SW 1271 (cell line): ENCODE measurements at places on chromosomes 16 and 17.

GRCh38 chr16:23893986-23894385 is 58.2 kb downstream of the PRKCB start:
- DNase-seq: no peak

GRCh38 chr17:73870068-73870467 is 225.8 kb upstream of the SDK2 start:
- no peak for DNase-seq

DNA sequence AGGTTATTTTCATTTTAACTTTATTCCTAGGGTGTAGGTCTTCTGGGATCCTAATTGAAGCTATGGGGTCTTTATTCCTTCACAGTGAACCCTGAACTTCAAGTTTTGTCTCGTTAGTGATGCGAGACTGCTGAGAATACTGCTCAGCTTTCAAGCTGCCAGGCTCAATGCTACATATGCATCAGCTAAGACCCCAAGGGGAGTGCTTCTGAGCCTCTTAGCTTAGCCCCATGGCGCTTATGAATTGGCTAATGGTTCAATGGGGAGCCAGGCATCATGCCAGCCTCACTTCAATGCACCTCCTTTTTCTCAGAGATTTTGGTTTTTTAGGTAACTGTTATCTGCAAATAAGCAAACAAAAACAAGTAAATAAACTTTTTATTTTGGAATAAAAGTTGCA is 94.1 kb upstream of the SIAH1 start:
- DNase-seq: no peak

- peak; percentile 47 for DNase-seq
Observed at GRCh38 chr17:64385187-64386083, 5.2 kb downstream of the PECAM1 start.

GRCh38 chr17:28738680-28739384 is 5.0 kb upstream of the TRAF4 start:
- no peak for DNase-seq

DNA sequence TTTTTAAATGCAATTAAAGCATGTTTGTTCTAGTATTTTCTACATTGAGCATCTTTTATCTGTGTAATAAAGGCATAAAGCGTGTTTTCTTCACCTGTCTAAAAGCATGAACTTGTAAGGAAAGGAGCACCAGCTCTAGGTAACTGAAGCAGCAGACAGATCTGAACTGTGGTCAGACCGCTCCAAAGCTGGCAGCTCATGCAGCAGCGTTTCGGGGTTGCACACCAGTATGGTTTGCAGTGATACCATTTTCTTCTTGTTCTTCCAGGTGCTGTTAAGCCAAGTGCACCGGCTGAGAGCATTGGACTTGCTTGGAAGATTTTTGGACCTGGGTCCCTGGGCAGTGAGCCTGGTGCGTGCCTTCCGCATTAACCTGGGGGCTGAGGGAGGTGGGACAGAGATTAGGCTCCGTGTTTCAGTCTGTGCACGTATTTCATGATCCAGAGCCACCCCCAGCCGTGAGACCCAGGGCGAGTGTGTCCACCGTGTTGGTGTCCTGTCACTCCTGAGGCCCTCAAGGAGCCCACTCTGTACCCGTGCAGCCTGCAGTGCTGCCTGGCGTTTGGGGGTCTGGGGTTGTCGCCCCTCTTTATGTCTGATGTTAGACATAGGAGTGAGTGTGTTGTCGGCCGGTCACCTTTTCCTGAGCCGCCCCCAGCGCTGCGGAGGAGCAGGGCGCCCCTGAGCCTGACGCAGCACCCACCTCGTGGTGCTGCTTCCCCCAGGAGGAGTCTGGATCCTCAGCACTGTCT is 136.3 kb upstream of the CHMP6 start:
- DNase-seq: no peak

DNA sequence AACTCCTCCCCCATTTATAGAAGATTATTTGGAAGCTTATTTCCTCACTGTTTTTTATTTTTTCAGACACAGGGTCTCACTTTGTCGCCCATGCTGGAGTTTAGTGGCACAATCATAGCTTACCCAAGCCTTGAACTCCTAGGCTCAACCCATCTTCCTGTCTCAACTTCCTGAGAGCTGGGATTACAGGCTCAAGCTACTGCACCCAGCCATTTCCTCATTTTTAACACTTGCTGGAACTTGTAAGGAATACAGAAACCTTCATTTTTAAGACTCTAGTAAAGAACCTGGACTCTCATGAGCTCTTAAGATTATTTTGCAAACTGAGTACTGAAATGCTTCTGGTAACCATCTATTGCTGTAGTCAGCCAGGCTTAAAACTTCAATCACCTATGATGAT is 29.9 kb downstream of the KANSL1 start:
- DNase-seq: no peak

DNA sequence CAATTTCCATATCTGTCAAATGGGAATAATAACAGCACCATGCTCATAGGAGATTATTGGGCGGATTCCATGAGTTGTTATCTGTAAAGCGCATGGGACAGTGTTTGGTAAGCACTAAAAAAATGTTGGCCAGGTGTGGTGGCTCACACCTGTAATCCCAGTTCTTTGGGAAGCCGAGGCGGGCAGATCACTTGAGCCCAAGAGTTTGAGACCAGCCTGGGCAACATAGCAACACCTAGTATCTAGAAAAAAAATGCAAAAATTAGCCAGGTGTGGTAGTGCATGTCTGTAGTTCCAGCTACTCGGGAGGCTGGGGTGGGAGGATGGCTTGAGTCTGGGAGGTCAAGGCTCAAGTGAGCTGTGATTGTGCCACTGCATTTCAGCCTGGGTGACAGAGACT is 66.8 kb upstream of the NFAT5 start:
- DNase-seq: no peak
